ENCODE measurements at places on chromosomes 16 and 17. TPM values are rescaled to one million over a fixed set of nuclear protein-coding genes. Genes with fewer than 3 reads are reported as not detected.

- DNase-seq = peak; percentile 45
Observed at GRCh38 chr17:27846042-27846655, 45.8 kb upstream of the NOS2 start.

GRCh38 chr17:80646328-80646727, 101.7 kb downstream of the RPTOR start:
- DNase-seq = no peak

DNA sequence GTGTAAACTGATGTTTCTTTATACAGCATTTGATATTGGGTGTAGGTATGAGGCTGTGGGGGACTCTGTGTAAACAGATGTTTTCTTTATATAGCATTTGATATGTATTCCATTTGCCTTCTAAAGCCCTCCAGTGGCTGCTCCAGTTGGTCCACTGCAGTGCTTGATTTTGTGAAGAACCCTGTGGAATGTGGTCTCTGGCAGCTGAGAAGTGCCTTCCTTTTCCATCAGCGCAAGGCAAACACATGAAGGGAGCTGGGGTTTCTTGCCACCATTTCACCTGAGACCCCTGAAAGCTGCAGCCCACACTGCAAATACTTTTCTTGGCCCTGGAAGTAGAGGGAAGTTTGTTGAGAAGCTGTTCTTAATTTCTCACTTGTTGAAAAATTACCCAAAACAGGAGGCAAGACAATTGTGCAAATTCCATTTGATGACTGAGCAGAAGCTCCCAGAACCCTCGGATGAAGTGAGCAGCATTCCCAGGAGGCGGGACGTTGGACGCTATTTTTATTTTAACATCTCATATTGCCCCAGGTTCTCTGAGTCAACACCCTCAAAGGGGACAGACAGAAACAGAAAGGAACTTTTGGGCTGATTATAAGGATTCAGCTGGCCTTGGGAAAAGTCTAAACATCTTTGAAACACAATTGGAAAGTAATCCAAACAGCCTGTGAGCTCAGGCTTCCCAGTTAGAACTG, 158.5 kb upstream of the RPH3AL start:
- DNase-seq = no peak

DNA sequence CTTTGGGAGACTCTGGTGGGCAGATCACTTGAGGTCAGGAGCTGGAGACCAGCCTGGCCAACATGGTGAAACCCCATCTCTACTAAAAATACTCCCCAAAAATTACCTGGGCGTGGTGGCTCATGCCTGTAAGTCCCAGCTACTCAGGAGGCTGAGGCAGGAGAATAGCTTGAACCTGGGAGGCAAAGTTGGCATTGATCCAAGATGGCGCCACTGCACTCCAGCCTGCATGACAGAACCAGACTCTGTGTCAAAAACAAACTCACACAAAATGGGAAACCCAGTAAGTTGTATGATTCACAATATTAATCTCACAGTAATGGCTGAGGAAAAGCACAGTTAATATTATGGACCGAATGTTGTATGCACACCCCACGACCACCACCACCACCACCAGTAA, 24.3 kb downstream of the WSB1 start:
- no peak for DNase-seq

Gene DLX3
- total RNA-seq = not detected
